NCI-H1417 treated with DMSO at 0.1 percent for 48 hours (cell line): ENCODE measurements at places on chromosomes 2 and 18.

- no peak for DNase-seq
Observed at GRCh38 chr2:26290001-26290400, 45.3 kb downstream of the HADHB start.

DNA sequence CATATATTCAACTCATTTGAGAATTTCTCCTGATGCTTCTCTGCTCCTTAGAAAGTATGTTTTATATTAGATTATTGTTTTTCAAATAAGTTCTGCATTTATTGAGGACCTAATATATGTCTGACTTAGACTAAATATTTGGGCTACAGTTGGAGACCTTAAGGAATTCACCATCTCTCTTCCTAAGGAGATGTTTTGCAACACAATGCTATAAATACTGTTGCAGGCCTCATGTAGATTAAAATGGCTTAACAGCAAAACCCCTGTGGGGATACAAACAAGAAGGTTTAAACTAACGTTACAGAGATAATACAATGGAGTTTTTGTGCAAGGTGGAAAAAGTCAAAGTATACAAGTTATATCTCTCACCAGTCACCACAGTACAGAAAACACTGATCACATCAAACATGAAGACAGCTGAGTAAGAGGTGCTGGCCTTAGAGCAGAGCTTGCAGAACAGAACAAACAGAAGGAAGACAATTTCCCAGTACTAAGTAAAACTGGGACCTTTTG, 20.1 kb upstream of the BMPR2 start:
- DNase-seq, result no peak

DNA sequence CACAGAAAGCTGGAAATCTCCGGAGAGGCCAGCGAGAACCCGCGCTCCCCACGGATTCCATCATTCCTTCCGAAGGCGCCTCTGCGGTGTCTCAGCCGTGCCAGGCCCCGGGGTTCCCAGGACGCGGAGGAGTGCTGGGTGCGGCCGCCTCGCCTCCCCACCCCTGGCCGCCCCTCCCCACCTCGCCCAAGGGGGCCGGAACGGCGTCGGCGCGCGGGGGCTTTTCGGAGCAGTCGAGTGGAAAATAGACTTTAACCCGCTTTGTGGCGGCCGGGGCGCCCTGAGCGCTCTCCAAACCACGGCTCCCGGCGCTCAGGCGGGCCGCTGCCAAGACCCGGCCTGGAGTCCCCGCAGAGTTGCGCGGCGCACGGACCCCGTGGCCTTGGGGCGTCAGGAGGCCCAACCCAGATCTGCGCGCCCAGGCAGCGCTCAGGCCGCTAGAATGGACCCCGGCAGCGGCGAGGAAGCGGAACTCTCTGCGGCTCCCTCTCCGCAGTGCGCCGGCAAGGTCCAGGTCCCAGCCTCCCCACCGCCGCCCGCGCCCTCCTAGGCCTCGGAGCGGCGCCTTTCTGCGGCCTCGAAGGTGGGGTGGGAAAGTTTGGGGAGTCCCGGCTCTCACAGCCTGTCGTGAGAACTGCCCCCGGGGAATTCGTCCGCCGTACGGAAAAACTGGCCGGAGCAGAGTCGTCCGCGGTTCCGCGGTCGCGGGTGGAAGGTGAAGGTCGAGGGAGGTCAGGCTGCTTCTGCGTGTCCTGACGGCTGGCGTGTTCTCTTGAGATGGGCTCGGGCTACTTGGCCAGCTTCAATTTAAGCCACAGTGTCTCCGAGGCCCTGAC, 1.2 kb upstream of the EMX1 start:
- no peak for DNase-seq

GRCh38 chr18:6488956-6489355, 74.2 kb upstream of the L3MBTL4 start:
- no peak for DNase-seq

DNA sequence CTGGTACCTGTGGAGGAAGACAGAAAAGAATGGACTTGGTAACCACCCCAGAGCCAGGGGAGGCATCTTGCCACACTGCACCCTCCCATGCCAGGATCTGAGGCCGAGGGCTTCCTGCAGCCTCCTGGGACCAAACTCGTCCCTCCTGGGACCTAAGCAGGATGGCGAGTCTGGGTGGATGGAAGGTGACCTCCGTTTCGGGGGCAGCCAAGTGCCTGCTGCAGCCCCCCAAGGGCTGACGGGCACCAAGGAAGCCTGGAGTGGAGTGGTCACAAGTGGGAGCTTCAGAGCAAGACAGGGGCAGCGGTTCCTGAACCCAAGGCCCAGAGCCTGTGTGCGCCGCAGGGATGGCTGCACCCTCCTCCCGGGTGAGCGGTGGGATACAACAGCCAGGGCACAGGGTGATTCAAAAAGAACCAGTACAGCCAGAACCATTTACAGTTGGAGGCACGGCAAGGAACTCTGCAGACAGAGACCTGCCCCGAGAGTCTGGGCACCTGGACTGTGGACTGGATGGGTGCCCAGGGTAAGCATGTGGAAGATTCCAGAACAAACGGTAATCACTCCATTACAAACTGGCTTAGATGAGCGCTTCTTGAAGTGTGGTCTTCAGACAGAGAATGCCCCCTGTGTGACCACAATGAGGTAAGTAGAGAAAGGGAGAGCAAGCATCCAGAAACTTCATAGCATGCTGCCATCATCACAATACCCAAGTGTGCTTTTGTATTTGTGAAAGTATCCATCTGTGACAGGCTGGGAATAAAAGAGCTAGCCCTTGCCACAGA, 12.1 kb downstream of the HS1BP3 start:
- no peak for DNase-seq

- DNase-seq, result no peak
Observed at GRCh38 chr18:6341303-6341702, 73.4 kb downstream of the L3MBTL4 start.

GRCh38 chr18:37282386-37283037, 283.1 kb downstream of the CELF4 start:
- no peak for DNase-seq

DNA sequence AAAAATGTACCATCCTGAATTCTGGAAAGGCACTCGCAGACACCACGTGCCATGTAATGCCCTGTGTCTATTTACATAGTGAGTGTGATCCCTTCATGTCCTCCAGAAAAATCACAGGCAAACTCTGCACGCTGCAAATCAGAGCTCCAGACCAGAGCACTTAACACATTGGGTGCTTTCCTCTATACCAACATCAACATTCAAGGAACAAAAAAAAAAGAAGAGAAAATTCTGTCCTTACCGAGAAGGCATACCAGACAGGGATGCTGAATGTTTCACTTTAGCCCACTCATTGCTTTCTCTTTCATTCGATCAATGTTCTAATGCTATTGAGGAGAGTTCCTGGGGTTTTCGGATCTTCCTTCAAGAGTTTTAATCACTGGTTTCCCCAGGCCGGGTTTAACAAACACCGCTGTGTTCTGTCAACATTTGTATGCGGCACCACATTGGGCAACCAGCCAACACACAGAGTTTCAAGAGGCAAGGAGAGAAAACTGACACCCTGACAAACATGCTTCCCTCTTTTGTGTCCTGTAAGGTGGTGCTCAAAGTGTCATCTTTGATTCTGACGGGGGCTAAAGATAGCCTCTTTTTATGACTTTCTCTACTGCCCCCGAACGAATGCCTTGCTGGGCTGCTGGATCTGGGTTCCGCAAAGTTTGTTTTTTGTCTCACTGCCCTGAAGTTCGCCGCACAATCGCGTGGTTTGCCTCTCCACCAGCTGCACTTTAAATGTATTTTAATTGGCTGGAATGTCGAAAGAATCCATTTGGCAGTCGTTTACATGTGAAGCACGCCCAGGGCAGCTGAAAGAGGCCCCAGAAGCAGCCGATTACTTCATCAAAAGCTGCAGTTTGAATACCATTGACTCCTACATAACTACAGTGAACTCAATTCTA, 106.4 kb upstream of the NCKAP5 start:
- DNase-seq, result no peak

GRCh38 chr2:185644828-185645227, 93.8 kb upstream of the FSIP2 start:
- DNase-seq, result no peak

DNA sequence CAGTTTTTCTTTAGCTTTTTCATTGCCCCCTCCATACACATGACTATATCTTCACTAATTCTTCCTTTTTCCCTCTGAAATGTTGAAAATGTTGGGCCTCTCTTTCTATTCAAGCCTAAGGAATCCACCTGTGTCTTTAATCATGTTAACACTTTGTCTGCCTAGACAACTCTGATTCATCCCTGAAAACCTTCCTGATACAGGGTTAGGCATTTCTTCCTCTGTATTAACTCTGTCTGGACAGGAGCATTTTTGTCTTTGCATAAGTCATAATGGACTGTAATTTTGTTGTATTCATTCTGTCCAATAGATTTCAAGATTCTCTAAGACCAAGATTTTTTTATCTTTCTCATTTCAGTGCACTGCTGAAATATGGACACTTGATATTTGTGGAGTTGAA, 297.3 kb downstream of the IKZF2 start:
- DNase-seq, result no peak

DNA sequence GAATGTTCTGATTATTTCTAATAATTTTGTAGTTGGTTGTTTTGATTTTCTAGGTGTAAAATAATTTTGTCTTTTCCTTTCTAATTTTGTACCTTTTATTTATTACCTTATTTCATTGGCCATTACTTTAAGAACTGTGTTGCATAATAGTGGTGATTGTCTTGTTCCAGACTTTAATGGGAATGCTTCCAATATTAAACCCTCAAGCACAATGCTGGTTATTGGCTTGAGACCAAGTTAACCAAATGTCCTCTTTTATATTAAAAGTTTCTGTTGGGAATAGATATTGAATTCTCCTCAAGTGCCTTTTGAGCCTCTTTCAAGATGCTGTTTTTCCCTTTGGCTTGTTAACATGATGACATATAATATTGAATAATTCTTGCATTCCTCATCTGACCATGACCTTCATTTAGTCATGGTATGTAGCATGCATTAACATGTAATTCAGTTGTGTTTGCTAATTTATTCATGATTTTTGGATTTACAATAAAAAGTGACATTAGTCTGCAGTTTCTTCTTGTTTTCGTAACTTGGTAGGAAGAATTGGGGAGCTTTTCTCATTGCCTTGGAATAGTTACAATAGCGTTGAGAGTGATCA, 141.7 kb downstream of the DIS3L2 start:
- no peak for DNase-seq

GRCh38 chr2:199144036-199144435, 313.7 kb downstream of the SATB2 start:
- no peak for DNase-seq

DNA sequence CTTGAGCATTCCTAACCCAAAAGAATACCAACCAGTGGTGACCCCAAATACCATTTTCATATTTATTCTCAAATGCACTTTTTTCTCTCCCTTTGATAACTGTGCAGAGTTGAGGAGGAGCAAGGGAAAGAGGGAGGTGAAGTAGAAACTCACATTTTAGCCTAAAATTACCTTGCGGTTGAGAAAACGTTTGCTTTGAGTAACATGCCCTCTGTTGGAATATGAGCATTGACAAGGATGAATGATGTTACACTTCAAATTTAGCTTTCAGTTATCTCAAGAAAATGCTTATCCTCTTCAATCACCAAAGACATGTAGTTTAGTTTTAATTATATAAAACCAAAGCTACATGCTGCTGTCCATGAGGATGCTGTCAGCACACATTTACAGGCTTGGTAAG, 2.4 kb downstream of the GRP start:
- no peak for DNase-seq

DNA sequence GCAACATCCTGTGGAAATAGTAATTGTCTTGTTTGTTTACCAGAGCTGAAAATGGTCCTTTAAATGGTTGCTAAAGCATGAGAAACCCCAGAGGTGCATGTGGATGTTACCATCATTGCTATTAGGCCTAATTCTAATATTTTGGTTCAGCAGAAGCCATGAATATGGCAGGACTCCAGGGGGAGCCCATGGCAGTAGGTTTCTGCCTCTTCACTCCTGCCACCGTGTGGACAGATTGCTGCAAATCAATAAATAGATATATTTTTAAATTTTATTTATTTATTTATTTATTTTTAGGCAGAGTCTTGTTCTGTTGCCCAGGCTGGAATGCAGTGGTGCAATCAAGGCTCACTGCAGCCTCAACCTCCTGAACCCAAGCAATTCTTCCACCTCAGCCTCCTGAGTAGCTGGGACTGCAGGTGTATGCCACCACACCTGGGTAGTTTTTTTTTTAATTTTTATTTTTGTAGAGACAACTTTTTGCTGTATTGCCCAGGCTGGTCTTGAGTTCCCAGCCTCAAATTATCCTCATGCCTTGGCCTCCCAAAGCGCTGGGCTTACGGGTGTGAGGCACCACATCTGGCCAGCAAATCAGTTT, 54.9 kb upstream of the CAPN13 start:
- no peak for DNase-seq

- no peak for DNase-seq
Observed at GRCh38 chr18:56191334-56191733, 447.1 kb downstream of the TXNL1 start.

- DNase-seq, result no peak
Observed at GRCh38 chr2:166081131-166081632, 46.6 kb downstream of the SCN1A start.

DNA sequence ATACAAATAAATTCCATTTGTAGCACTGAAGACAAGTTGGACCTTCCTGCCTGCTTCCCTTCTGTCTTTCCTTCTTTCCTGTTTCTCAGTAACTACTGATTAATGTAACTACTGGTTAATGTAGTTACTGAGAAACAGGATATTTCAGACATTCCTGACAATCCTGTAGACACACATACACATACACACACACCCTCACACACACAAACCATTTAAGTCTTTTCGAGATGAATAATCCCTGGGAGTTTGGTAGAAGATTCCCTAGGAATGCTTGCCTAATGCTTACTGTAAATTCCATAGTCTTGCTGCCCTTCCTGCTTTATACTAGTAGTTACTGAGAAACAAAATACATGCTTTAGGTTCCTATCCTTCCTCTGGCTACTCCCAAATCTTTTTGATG, 83.9 kb downstream of the PIK3C3 start:
- no peak for DNase-seq

- DNase-seq, result no peak
Observed at GRCh38 chr18:75068682-75069435, 140.1 kb downstream of the PTGR3 start.

GRCh38 chr2:231057590-231057989, 923 bp downstream of the PSMD1 start:
- no peak for DNase-seq

GRCh38 chr2:214075456-214075855, 335.4 kb upstream of the VWC2L start:
- DNase-seq, result no peak

GRCh38 chr2:158923641-158924040, 44.8 kb upstream of the TANC1 start:
- no peak for DNase-seq

DNA sequence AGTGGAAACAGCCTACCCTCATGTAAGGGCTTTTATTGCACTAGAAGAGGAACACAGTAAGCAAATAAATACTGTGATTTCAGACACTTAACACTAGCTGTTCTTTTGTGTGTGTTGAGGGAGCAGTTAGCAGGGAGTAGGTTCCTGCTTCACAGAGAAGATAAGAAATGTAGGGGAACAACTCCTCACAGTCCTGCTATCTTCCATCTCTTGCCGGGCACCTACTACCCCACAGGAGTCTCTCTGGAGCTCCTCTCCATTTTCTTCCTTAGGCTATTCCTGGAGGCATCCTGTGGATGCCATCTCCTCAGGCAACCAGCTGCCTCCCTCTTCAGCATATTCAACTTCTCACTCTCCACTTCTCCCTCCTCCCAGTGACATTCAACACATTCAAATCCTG, 145.0 kb downstream of the SRBD1 start:
- DNase-seq, result no peak

GRCh38 chr2:222972420-222972819, 79.6 kb upstream of the KCNE4 start:
- DNase-seq, result no peak
